ENCODE measurements at places on chromosomes 2 and 18.

DNA sequence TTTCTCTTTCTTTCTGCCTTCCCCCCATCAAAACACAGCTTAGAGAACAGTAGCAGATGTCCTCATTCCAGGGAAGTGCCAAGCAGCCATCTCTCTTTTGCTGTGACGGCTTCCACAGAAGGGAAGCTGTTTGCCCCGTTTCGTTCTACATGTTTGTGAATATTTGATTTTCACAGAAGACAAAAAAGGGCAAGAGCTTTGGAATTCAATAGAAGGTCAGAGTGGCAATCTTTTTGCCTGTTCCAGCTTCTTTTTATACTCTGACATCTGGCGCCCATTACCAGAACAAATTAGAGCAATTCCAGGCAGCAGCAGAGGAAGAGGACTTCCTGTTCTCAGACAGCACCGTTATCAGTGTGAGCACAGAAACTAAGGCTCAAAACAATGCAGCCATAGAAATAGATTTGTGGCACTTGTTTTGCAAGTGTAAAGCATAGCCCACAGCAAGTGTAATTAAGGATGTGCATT, 79.0 kb upstream of the CDH19 start:
- no peak for DNase-seq

- DNase-seq, result no peak
Observed at GRCh38 chr2:9285921-9286320, 79.3 kb downstream of the ASAP2 start.

DNA sequence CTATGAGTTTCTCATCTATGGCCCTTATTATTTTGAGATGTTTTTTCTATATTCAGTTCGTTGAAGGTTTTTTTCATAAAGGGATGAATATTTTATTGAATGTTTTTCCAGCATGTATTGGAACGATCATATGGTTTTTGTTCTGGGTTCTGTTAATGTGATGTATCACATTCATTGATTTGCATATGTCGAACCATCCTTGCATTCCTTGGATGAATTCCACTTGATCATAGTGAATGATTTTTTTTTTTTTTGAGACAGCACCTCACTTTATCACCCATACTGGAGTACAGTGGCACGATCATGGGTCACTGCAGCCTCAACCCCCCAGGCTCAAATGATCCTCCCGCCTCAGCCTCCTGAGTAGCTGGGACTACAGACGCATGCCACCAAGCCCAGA, 5.5 kb upstream of the NEMP2 start:
- no peak for DNase-seq

DNA sequence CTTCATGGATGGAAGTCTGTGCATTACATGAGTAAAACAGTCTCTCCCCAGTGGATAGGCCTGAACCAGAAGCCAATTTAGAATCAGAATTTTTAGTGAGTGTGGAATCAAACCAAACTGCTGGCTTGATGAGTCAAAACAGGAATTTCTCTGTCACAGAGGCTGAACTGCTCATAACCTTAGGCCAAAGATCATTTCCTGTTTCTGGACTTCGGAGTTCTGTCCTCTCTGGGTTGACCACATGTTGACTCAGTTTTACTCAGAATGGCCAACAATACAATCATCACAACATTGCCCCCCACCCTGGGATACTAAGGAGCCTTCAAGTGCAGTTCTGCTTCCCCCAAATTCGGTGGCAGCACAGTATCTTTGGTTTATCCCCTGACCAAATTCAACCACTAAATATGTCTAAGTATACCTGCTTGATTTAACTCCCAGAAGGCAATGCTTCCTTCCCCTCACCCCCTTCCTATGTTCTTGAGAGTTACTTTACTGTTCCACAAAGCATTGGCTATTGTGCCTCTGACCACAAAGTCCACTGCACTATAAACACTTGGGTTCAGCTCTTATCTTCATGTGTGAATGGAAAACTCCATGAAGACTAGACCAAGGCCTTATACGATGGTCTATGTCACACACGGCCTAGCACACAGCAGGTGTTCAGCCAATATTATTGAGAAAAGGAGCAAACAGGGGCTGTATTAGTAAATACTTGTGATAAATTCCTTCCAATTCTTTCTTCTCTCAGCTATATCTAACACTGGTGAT, 67.8 kb downstream of the NXPH2 start:
- DNase-seq, result no peak

DNA sequence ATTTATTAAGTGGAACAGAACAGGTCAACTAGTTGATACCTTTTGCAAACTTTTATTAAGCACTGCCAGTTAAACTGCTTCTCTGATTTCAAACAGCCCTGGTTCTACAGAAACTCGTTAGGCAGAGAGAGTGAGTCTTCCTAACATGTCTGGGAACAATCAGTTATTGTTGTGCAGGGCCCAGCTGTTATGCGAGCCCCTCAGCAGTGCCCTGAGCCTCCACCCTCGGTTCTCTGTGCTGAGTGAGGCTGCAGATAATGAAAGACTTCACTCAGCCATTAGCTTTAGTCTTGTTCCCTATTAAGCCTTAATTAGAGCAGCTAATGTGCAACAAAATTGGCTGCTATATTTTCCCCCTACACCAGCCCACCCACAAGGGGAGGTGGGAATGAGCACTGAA, 39.6 kb downstream of the KCTD18 start:
- DNase-seq, result no peak

All from stimulated activated CD8-positive, alpha-beta memory T cell treated with anti-CD3 and anti-CD28 coated beads, Interleukin-7, amount 100 ng/mL, for 4 hours (primary cell).